ENCODE measurements at places on chromosomes 5 and 9.

DNA sequence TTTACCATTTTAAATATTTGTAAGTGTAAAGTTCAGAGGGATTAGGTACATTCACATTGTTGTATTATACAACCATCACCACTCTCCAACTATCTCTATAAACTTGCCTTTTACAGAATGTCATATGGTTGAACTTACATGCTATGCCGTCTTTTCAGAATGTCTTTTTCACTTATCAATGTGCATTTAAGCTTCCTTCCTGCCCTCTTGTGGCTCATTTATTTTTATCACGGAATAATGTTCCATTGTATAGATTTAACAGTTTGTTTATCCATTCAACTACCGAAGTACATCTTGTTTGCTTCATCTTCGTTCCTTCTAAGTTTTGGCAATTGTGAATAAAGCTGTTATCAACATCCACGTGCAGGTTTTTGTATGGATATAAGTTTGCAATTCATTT is 133.3 kb upstream of the C6 start:
- peak; percentile 4 for DNase-seq

DNA sequence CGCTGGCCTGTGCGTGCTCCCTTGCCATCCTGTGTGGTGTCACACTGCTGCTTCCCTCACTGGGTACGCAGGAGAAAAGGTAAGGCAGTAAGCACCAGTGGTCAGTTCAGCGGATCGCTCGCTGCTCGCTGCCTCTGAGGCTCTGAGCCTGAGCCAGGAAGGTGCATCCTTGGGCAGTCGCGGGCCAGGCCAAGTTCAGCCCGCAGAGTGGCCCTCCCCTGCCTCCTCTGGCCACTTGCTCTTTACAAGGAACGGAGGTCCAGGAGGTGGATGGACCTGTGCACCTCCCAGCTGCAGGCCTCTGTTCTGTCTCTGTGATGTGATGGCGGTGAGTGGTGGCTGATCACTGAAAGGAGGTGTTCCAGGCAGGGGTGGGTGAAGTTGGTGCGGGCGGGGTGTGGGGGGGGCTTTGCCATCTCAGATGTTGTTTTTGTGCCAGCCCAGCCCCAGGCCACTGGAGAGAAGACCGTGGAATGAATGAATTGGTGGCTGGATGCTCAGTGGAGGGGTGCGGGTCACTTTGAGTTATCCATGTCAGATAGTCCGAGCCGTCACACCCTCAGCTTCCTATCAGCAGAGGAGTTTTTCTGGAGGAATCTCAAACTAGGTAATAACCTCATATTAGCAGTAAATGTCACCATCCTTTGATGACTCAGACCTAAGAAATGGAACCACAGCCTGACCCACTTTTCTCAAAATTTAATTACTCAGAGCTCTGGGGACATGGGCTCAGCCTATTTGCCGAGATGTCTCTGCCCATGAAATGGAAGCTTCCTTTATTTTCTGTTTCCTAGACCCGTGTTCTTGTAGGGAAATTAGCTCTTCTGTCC is 7.3 kb downstream of the COL5A1 start:
- DNase-seq: peak; percentile 30

DNA sequence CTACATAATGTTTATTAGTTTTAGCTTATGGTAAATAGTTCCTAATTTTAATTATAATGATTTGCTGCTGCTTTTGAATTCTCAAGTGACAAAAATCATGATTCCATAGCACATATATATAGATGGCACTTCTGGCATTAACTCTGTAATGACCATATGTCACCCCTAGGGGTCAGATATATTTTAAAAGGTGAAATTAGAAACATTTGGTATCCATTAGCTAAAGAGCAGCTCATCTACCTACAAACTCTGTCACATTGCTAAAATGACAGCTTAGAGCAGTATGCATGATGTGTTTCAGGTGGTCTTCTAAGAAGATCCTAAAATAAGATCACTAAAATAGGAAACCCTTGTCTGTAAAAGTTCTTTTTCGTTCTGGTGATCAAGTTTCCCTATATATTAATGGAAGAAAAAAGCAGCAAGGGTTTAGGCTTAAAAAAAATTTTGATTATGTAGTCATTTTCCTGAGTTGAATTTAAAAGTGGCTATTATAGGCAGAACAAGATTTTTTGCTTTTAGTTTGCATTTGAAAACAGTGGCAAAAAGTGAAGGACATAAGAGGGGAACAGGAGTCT is 157.7 kb upstream of the POU5F2 start:
- peak; percentile 25 for DNase-seq

DNA sequence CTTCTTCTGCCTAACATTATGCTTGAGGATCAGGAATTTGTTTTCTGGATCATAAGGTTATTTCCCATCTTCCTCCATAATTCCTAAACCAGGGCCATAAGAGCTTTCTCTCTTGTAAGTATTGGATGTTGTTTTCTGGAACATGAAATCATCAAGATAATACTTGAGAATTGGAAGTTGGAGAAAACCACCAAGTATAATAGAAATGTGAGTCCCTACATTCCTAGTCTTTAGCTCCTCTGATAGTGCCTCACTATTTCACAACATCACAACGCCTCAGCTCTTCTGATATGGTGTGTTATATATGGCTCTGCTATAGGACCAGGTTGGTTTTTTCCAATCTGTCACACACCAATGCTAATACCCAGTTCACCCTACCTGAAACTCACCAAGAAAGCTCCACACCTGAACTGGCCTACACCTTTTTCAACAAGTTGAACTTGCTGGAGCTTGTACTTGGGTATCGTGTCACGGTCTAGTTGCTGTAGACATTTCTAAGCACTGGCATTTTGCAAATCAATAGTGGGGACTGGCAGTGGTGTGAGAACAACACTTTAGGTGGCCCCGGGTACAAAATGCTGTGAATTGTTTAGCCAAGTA is 141.1 kb downstream of the ACTBL2 start:
- DNase-seq: no peak

DNA sequence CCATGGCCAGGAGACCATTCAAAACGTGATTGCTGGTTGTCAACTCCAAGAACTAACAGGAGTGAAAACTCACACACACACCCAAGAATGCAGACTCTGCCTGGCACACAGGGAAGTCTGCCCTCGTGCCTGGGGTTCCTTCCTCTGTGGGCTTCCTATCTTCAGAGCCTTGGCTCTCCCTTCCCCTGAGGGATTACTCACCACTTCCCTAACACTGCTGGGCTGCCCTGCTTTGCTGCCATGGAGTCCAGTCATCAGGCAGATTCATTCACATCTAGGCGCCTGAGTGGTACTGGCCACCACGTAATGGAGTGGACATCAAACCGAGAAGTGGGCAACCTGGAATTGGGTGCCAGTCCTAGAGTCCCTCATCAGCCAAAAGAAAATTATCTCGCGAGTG is 76.4 kb upstream of the PRSS3 start:
- peak; percentile 70 for DNase-seq

DNA sequence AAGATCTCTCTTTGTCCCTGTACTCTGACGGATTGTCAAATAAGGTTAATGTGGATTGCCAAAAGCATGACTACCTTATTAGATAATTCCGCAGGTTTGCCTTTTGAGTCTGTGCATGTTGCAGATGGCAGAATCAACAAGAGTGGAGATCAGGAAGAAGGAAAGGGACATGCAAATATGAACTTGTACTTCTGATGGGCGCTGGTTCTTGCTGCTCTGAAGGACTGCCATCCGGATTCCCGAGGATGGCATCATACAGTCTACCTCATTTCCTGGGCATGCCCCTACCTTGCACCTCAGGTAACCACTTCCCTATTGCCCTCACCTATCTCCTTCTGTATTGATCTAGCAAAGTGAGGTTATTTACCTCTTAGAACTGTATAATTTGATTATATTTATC is 504.2 kb downstream of the ACTL7B start:
- no peak for DNase-seq

DNA sequence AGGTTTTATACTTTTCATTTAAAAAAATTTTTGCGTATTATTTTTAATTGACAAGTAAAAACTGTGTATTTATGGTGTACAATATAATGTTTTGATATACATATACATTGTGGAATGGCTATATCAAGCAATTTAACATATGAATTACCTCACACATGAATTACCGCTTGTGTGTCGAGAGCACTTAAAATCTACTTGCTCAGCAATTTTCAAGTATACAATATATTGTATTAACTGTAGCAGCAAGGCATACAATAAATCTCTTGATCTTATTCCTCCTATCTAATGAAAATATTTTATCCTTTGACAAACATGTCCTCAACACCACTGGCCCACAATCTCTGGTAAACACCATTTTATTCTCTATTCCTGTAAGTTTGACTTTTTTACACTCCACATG is 224.4 kb upstream of the CYLC2 start:
- DNase-seq: no peak

DNA sequence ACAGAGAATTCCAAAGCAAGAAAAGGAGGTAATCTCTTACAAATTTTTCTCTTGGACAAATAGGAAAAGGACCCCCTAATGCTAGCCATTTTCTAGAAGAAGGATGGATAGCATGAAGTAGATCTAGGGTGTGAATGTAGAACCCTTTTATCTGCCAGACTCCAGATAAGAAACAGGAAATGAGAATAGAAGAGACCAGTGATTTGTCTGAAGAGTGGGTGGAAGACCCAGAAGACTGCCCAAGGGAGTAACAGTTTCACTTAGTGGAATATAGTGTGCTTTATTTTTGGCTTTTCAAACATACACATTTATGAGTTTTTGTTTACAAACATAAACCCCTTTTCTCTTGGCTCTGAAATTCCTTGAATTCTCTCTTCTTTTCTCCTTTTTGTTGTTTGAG is 25.0 kb downstream of the ECM2 start:
- no peak for DNase-seq

DNA sequence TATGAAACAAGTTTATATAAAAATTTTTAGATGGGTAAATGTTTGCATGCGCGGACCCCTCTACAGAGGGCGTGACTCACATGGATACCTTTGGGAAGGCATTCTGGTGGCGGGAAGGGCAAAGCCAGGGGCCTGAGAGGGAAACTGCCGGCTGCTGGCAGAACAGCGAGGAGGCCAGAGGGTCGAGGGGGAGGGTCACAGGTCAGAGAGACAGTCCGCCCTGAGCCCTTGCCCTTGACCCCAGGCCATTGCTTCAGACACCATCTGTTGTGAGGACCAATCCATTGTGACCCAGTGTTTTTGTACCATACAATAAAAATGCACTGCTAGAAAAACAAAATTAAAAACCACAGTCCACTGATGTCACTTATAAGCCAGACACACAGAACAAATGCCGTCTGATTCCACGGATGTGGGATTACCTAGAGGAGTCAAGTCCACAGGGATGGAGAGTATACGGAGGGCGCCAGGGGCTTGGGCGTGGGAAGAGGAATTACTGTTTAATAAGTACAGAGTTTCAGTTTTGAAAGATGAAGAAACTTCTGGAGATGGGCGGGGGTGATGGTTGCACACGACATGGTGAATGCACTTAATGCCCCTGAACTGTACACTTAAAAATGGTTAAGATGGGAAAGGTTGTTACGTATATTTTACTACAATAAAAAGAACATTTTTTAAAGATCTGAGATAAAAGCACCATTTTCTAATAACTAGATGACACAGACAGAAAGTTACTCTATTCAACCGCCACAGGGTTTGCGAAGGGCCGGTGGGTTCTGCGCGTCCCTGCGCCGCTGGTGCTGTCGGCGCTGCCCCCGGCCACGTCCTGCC is 12.0 kb downstream of the BTNL9 start:
- DNase-seq: no peak

DNA sequence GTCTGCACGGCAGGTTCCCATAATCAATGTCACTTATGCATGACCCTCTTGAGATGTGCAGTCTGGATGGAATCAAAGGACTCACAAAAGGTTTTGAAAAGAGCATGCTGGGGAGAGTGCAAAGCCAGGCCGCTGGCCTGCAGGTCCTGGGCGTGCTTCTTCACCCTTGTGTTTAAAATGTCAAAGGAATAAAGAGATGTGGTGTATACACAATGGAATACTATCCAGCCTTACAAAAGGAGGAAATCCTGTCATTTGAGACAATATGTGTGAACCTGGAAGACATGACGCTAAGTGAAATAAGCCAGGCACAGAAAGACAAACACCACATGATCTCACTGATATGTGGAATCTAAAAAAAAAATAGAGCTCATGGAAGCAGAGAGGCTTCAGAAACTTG is 137.5 kb upstream of the PHYKPL start:
- no peak for DNase-seq

DNA sequence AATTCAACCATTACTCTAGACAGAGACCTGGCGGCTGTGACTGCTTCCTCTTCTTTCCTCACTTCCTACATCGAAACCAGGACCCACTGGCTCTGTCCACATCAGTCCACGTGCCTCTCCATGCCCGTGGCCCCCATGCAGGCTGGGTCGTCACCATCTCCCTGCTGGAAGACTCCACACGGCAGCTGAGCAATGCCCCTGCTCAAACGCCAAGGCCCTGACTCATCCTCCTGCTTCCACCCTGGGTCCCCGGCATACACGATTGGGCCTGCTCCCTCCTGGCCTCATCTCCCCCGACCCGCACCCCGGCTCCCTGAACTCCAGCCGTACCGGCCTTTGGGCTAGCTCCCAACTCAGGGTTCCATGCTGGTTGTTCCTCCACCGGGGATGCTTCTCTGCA is 67.2 kb upstream of the IER5L start:
- no peak for DNase-seq

- DNase-seq: no peak
Measured at GRCh38 chr9:134553996-134554372, 87.6 kb upstream of the COL5A1 start.

Measured in NB4 (cell line).